Activated CD4-positive, alpha-beta T cell treated with anti-CD3 and anti-CD28 coated beads, Interleukin-2, amount 50 U/mL, for 1 hour (primary cell): ENCODE measurements at places on chromosomes 5 and 9.

- DNase-seq = no peak
These were observed 101.3 kb downstream of the FBN2 start for GRCh38 chr5:128436749-128437188.

DNA sequence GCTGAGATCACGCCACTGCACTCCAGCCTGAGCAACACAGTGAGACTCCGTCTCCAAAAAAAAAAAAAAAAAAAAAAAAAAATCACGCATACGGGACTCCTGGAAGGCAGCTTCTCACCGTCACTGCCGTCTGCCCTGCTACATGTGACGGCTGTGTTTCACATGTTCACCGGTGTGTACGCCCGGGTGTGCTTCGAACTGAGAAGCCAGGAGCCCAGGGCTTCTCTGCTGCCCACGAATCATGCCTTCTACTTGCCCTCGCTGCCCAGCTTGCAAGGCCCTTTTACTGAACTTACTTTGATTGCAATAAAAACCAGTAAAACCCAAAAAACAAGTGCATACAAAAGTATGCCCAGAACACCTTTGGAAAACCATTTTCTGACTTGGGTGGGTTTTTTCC, 5.8 kb upstream of the NKD2 start:
- no peak for DNase-seq

DNA sequence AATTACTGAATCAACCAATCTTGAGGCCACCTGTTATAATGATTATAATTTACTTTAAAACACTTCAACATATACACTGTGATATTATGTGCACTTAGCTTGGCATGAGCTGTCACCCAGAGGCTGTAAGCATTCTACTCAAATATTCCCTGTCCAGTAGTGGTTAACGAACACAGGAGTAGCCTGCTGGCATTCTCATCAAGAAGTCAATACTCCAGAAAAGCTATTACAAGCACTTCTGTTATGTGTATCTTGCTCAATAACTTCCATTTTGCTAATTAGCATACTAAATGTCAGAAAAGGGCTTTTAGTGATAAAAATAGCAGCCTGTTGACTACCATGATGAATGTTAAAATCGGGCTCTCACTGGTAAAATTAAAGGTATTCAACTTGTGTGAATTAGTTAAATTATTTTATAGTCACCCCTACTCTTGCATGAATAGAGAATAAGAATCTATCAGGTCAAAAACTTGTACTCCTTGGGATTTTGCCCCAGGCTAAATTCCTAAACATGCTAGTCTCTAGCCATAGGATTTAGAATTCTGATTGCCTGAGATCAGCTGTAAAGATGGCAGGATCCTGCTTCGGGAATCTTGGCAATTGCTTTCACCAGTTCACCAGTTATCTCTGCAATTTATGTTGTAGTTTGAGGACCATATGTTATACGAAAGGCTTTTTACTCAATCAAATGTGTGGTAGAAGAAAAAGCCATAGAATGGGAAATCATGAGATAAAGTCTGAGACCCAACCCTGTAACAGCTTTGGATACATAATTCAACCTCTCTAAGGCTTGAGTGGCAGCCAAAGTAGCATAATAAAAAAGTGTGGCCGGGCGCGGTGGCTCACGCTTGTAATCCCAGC, 43.4 kb upstream of the PAM start:
- DNase-seq = no peak

- no peak for DNase-seq
These were observed 120.7 kb upstream of the ERCC6L2 start for GRCh38 chr9:95754533-95755420.

DNA sequence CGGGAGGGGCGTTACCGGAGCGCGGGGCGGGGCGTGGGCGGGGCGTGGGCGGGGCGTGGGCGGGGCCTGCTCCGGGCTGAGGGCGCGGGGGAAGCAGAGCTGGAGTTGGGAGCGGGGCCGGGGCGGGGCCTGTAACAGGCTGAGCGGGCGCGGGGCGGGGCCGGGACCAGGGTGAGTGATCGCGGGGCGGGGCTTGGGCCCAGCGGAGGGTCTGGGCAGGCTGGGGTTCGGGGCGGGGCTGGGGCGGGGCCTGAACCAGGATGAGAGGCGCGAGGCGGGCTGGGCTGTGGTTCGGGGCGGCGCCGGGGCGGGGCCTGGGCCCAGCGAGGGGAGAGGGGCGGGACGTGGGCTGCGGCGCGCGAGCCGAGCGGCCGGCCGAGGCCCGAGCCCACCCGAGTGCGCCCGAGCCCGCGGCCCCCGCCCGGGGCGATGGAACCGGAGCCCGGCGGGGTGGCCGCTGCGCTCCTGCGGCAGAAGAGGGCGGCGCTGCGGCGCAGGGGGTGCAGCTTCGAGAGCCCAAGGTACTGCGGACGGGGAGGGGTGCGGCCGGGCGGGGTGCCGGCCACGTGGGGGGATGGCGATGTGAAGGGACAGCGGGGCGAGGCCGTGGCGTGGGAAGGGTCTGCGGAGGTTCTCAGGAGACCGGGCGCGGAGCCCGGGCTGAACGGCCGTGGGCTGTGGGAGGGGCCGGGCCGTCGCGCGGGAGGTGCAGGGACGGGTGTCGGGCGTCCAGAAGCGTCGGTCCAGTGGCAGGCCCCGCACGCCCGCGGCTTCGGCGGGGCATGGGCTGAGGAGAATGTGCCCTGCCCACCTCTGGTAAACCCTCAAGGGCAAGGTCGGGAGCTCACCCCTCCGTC, 39.5 kb upstream of the GARNL3 start:
- peak; percentile 89 for DNase-seq

- no peak for DNase-seq
These were observed 58.1 kb downstream of the PPIP5K2 start for GRCh38 chr5:103178167-103178566.

GRCh38 chr5:88674356-88675167, 208.4 kb downstream of the MEF2C start:
- DNase-seq = no peak

DNA sequence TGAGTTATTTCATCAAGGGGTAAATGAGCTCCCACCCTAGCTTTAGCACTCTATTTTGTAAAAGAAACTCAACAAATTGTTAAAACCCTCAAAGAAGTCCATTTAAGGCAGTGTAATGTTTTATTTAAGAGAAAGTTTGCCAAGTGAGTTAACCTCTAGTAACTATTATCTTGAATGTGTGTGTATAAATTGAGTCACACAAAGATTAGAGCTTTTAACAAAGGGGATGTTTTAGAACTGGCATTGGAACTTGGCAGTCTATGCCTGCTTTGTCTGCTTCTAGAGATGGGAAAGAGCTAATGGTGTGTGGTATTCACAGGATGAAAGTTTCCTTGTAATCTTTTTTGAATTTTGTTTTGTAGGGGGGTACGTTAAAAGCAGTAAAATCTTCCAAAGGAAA, 33.2 kb downstream of the KDM3B start:
- DNase-seq = no peak

DNA sequence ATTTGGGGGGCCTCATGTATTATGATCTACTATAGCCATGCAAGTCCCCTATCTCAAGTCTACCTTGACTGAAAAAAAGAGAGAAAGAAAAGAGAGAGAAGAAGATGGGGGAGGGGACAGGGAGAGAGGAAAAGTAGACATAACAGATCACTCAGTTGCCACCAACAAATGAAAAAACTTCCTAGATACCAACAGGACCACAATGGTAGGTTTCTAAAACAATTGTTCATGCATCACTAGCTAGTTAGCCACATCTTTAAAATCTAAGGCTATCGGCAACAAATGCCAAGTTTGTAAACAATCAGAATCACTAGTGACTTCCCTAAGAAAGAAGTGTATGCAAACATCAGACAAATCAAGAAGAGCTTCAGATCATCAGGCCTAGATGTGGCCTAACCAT, 328.2 kb downstream of the BNC2 start:
- DNase-seq = no peak

- no peak for DNase-seq
These were observed 39.9 kb downstream of the MSX2 start for GRCh38 chr5:174764309-174764708.

DNA sequence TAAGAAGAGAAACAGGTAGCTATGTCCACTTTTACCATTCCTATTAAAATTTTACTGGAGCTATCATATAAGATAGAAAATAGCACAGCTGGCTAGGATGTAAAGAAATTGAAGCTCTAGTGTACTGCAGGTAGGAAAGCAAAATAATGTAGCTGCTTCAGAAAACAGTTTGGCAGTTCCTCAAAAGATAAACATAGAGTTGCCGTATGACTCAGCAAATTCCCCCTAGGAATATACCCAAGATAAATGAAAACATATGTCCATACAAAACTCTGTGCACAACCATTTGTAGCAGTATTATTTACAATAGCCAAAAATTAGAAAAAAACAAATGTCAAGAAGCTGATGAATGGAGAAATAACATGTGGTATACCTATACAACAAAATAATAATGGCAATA, 64.6 kb upstream of the SHISAL2B start:
- DNase-seq = no peak

DNA sequence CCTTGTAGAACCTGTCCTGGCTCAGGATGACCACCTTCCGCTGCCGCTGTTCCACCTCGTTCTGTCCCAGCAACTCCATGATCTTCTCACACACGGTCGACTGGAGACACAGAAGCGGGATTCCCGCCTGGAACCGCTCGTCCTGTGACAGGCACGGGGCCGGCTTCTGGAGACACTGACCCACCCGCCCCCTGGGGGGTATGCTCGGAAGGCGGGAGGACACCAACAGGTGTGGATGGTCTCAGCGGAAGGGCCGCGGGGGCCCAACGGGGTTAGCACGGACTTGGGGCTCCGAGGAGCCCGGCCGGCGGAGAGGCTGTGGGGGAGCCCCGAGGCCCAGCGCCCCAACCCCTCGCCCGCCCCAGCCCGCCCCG, 530 bp downstream of the UCK1 start:
- no peak for DNase-seq

DNA sequence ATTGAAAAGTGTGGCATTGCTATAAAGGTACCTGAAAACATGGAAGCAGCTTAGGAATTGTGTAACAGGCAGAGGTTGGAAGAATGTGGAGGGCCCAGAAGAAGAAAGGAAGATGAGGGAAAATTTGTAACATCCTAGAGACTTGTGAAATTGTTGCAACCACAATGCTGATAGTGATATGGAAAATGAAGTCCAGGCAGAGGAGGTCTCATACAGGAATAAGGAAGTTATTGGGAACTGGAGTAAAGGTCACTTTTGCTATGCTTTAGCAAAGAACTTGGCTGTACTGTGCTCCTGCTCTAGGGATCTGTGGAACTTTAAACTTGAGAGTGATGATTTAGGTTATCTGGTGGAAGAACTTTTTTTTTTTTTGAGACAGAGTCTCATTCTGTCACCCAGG, 43.5 kb downstream of the PTPDC1 start:
- DNase-seq = no peak

GRCh38 chr5:127260686-127261085, 29.9 kb upstream of the MEGF10 start:
- DNase-seq = no peak

GRCh38 chr9:137879052-137879451, 1.5 kb downstream of the CACNA1B start:
- no peak for DNase-seq

DNA sequence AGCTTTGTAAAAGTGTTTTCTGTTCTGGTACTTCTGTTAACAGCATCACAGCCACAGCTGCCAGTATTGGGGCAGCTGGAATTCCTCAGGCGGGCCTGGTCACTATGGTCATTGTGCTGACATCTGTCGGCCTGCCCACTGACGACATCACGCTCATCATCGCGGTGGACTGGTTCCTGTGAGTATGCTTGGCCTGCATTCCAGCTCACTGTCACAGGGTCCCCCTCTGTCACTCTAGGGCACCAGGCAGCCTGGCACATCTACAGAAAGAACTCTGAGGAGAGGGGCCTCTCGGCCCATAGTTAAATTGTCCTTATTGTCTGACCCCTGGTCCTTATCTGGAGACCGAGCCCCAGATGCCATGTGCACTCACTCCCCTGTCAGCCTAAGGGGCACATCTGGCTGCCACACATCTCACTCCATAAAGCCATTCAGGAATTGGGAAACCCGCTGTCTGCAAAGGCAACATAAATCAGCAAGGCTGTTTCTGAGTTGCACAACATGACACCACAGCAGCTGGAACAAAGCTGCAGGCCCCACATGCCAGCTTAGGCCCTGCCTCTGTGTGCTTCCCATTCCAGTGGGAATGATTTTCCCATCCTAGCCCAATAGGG, 77.5 kb downstream of the SLC1A3 start:
- no peak for DNase-seq

DNA sequence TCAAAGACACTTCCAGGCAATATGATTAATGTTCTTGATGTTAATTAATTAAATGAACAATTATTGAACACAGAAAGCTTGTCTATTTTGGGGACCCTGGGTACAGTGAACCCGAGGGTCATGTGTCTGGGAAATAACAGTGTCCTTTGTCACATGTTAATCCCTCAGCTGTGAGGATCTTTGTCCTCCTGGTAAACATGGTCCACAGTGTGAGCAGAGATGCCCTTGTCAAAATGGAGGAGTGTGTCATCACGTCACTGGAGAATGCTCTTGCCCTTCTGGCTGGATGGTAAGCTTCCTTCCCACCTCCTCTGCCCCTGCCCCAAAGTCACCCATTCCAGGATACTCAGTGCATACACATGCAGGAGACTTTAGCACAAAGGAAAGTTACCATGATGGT, 107.9 kb downstream of the MEGF10 start:
- no peak for DNase-seq

GRCh38 chr9:92736563-92737215, 27.9 kb downstream of the BICD2 start:
- no peak for DNase-seq

- no peak for DNase-seq
These were observed 58.4 kb downstream of the OR2K2 start for GRCh38 chr9:111271481-111272080.

DNA sequence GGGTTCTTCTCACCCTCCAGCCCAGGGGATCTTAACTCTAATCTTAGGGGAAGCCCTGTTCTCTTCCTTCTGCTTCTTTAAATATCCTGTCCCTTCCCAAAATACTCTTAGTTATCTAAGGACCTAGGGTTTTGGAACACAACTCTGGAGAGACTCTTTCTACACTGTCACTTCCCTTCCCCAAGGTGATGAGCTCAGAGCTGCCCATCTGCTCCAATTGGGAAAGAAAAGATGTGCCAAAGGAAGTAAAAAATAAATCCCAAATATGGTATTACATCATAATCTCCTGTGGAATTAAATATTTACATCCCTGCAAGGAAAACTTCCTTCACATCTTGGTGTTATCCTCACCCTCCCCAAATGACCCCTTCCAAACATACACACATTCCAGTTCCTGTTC, 291.2 kb downstream of the EPB41L4A start:
- no peak for DNase-seq

- no peak for DNase-seq
These were observed 88.6 kb downstream of the SLC44A1 start for GRCh38 chr9:105333076-105333475.

GRCh38 chr9:100322954-100323536, 29.7 kb downstream of the TEX10 start:
- peak; percentile 21 for DNase-seq

GRCh38 chr5:33659526-33660169, 218.9 kb downstream of the TARS1 start:
- DNase-seq = no peak
